ENCODE measurements at places on chromosomes 3 and 15. TPM values are rescaled to one million over a fixed set of nuclear protein-coding genes. Genes with fewer than 3 reads are reported as not detected.

ISLR2 gene
- total RNA-seq = not detected

GRK7 gene
- not detected for total RNA-seq

FBXO40 gene
- total RNA-seq = not detected

CHL1 gene
- total RNA-seq = 1.6 TPM
